HT1080 (cell line): ENCODE measurements at places on chromosomes 2 and 18.

DNA sequence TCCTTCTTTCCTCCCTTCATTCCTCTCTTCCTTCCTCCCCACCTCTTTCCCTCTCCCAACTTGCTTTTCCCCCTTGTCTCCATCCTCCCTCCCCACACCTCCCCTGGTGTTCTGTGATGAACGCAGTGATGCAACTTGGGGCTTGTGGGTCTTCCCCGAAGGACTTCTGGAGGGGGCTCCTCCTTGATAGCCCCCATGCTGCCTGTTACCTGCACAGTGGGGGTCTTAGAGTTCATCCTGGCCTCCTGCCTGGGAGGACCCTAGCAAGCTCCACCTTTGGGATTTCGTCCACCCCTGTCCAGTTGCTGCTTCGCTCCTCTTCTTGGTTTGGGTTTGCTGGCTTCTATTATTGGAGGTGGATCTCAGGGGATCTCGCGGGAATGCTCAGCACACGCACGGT, 43.7 kb upstream of the AFF3 start:
- DNase-seq = no peak

- no peak for DNase-seq
These were observed 403 bp downstream of the PNO1 start for GRCh38 chr2:68158134-68158447.

- no peak for DNase-seq
These were observed 21.1 kb upstream of the CSRNP3 start for GRCh38 chr2:165448406-165448805.

- no peak for DNase-seq
These were observed 113.3 kb upstream of the ZNF521 start for GRCh38 chr18:25465152-25465732.

DNA sequence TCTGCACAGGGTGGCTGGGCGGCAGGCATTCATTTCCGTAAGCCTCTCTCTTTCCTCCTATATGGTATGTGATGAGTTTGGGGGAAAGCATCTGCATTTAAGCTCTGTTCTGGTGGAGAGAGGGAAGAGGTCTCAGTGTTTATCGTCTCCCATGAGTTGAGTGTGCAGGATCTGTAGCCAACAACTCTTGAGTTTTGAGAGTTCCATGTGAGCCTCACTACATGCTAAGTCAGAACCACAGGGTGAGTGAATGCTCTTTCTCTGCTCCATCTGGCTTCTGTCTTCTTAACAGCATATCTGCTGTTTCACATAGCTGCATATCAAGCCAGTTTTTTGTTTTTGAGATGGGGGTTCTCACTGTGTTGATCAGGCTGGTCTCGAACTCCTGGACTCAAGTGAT, 22.7 kb downstream of the RAB31 start:
- no peak for DNase-seq

GRCh38 chr2:71851094-71851750, 296.4 kb downstream of the CYP26B1 start:
- no peak for DNase-seq

GRCh38 chr2:46082531-46083485, 214.4 kb upstream of the EPAS1 start:
- peak; percentile 78 for DNase-seq

DNA sequence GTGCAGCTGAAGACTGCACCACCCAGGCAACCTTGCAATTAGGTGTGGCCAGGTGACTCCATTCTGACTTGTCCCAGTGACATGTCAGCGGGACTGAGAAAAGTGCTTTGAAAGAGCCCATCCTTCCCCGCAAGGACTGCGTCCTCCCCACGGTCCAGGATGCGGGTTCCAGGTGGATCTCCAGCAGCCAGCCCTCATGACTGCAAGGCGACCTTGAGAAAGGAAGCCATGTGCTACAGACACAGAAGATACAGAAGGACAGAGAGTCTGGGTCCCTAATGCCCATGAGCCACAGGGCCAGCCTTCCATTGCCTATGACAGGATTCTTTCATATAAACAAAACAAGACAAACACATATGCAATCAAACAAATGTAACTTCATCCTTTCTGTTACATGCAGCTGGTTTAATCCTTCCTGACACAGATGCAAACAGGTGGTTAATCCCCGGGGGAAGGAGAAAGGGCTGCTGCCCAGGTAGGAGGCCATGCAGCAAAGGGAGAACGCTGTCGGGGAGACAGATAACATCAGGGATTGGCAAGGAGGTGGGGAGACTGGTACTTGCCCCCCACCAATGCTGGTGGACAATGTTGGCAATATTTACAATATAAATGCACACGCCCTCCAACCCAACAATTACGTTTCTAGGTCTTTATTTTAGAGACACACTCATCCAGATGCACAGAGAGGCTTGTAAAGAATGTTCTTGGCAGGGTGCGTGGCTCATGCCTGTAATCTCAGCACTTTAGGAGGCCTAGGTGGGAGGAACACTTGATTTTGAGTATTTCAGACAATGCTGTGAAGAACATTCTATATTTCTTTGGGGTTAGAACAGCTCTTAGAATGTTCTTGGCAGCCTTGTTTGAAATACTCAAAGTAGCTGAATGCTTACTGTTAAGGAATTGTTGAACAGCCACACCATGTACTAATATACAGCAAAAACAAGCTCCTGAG, 64.8 kb downstream of the NCAPH start:
- no peak for DNase-seq

- DNase-seq = no peak
These were observed 20.3 kb downstream of the CHMP1B start for GRCh38 chr18:11871501-11871900.

- DNase-seq = peak; percentile 84
These were observed 45.8 kb downstream of the PTPN2 start for GRCh38 chr18:12838178-12838634.

- no peak for DNase-seq
These were observed 102.6 kb downstream of the MCFD2 start for GRCh38 chr2:46813020-46813415.

DNA sequence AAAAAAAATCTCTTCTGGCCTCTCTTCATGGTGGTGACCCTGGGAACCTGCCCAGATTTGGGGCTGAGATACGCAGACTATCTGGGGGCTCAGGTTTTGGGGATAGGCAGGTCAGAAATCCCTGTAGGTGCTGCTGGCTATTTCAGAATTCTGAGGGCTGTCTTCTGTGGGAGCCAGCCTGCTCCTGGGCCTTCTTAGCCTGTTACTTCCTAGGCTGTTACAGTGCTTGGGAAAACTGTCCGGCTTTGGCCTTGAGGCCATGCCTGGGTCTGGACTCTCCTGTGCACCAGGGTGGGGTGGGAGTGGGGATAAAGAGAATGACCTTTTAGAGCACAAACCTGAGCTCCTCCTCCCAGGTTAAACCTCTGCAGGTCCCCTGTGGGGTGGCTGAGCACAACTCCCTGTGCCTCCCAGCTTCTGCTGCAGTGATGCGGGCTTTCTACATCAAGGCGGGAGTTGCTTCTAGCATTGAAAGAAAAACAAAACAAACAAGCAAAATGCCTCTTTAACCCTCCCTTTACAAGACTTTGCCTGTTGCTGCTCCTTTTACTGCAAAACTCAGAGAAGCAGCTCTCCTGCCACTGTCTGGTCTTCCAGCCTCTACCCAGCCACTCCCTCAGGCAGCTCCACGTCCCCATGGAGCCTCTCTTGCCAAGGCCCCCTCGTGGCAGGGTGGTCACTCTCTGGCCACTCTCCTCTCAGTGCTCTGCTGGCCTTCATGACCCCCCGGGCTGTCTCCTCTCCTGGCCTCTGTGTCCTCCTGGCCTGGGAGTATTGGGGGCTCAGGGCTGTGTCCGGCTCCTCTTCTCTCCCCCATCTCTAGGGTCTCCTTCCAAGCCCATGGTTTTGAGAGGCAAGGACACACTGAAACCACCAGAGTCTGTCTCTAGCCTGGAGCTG, 293.0 kb upstream of the HS6ST1 start:
- no peak for DNase-seq

DNA sequence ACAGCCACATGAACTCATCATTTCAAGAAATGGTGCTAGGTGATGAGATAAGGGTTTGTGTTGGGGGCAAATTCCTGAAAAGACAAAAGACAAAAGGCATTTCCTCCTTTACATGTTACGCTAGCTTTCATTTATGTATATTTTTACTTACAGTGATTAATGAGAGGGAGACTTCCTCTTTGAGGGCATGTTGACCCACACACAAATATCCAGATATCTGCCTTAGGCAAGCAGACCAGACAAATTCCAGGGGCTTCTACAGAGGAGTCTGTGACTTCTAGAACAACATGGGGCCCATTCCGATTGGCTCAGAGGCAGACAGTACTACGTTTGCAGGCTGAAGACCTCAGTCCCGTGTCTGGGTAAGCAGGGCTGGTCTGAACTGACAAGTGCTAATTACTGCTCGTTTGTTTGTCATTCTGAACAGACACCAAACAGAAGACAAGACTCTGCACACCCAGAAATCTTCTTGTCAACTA, 74.8 kb upstream of the ST6GAL2 start:
- DNase-seq = no peak

GRCh38 chr18:59742325-59743111, 45.3 kb upstream of the CCBE1 start:
- no peak for DNase-seq

DNA sequence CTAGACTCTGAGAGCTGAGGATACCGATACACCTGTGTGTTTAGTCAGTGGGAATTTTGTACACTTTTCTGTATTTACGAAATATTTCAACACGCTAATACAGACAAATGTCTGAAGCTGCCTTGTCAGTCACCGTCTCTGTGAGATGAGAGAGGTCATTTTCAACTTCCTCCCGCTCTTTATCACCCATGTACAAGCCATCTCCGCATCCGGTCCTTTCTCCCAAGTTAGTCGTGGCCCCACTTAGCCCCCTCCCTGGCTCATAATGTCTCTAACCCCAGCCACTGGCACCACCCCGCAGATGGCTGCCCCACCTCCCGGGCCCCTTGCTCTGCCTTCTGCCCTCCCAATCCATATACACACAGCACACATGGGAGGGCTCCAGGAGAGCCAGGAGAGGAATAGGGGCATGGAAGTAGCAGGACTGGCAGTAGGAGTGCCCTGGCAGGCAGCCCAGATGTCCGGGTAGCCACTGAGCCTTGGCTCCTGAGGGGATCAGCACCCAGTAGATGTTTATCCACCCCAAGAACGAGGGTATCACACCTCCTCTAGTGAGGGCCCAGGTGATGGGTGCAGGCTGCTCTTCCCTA, 2.0 kb upstream of the RUFY4 start:
- DNase-seq = no peak

DNA sequence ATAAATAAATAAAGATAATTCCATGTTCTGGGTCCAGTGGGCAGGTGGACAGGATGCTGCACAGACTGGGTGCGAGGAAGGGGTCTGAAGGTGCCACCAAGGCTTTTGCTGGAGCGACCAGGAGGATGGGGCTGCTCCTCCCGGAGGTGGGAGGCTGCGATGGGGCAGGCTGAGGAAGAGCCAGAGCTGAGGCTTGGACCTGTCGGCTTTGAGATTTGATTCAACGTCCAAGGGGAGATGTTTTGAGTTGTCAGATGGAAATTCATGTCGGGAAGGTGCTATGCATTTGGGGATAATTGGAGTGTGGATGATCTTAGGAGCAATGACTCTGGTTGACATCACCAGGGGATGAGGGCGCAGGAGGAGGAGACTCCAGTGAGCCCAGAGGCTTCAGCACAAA, 11.7 kb downstream of the ALLC start:
- DNase-seq = no peak

- DNase-seq = no peak
These were observed 302.5 kb downstream of the NRXN1 start for GRCh38 chr2:50729306-50730049.

GRCh38 chr18:63189817-63190216, 129.8 kb downstream of the BCL2 start:
- no peak for DNase-seq

DNA sequence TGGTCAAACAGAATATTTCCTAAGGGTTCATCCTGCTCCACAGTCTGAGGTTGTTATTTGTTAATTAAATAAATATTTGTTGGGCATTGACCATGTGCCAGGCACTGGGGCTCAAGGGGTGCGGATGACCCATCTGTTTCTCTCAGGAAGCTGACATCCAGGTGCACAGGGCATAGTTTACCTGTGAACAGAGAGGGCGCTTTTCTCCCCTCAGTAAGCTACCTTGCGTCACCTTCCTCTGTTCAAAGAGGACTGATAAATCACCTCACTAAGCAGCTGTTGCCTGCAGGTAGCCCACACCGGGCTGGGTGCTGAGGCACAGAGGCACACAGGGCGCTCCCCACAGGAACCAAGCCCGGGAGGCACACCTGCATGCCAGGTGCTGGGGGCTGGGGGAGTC, 41.6 kb downstream of the SH3RF3 start:
- DNase-seq = no peak

DNA sequence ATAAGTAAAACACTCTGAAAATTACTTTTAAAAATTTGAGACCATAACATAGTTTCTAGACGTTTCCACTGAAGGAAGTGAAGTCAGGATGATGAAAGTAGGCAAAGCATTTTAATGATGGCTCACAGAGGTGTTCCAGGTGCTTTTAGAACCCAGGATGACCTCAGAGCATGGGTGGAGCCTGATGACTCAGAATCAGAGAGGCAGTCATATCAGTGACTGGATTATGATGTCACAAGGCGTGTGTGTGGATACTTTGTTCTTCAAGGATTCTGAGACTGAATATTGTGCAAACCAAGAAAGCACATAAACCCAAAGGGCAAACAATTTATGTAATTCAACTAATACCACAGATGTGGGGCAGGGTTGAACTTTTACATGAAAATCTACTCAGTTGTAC, 208.0 kb upstream of the FBXO11 start:
- DNase-seq = peak; percentile 68

DNA sequence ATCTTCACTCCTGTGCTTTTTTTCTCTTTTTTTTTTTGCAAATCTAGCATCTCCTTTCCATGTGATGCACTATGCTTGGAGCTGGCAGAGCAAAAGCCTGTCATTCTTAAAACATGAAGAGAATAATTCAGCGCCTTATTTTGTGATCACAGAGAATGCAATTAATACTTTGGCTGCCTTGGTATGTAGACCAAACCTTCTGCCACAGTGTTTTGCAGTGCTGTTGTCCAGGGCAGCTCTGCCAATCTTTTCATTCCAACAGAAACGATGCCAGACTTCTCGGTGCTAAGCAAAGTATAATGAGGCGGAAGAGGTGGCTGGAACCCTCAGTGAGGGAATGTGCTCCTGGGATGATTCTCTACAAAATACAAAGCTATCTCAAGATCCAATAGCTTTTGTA, 25.6 kb downstream of the BCL2 start:
- DNase-seq = no peak

- DNase-seq = no peak
These were observed 1286.2 kb downstream of the SUCLG1 start for GRCh38 chr2:83172841-83173240.

DNA sequence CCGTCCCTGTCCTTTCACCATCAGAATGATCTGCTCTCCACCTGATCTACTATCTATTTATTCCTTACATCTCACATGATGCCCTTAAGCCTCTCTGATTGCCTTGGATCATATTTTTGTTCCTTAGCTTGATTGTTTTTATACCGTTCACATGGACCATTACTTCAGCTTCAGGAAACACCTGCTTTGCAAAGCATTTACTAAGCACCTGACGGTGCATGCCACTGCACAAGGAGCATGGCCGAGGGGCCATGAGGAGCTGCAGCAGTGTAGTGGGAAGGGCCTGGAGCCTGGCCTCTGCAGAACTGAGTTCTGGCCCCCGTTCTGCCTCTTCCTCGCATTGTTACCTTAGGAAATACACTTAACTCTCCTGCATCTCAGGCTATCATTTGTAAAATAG, 124.1 kb upstream of the NDUFV2 start:
- no peak for DNase-seq

GRCh38 chr2:119184512-119184911, 26.0 kb upstream of the C1QL2 start:
- DNase-seq = peak; percentile 84

- DNase-seq = no peak
These were observed 42.5 kb downstream of the PIGN start for GRCh38 chr18:62144338-62144737.
